ENCODE measurements at places on chromosomes 2 and 18. TPM values are rescaled to one million over a fixed set of nuclear protein-coding genes. Genes with fewer than 3 reads are reported as not detected.
A peak's percentile ranks its signal among the peaks of the same experiment; 100 is the strongest.

The DQX1 gene
- not detected for total RNA-seq

The TM4SF20 gene
- total RNA-seq = not detected

The HOXD13 gene
- total RNA-seq = not detected

The MC4R gene
- total RNA-seq = 0.45 TPM

- no peak for DNase-seq
Observed at GRCh38 chr18:30684825-30685481, 357.6 kb downstream of the DSC3 start.

DNA sequence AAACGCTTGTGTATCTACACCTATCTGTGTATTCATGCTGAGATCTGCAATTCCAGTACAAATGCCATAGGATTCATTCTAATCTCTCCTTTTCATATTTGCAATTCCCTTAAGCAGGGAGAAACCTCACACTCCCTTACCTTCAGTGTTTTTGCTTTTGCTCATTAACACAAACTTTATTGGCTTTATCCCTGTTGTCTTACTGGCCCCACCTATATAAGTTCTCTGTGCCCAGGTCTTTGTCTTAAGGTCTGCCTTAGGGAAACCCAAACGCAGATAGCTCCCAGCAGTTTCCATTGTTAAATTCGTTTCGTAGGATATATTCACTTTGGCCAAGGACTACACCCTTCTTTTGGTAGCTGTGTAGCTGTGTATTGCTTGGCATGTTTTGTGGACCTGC lies 4.0 kb upstream of the SNORC start:
- DNase-seq = no peak

DNA sequence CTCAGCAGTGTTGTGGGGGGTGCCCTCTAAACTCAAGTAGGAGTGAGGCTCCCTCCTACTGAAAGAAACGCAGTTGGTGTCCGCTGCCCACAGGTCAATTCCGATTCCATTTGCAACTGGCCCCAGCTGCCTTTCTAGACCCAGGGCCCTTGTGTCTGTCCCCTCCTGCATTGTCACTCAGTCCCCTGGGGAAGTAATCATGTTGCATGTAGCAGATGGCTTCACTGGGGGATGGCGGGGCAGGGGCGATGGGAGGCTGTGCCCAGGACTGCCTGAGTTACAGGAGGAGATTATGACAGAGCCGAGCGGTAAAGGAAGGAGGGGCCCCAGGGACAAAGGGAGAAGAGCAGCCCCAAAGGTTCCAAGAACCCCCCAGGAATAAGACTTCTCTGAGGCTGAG lies 62.5 kb upstream of the SH3RF3 start:
- DNase-seq = peak; percentile 64

The CFAP65 gene
- total RNA-seq = not detected

The STPG4 gene
- not detected for total RNA-seq

The UGT1A10 gene
- total RNA-seq = not detected

The AP1S3 gene
- total RNA-seq = 0.45 TPM

- DNase-seq = no peak
Observed at GRCh38 chr18:44123743-44124142, 556.9 kb upstream of the SETBP1 start.

GRCh38 chr2:157228946-157229345 lies 28.6 kb upstream of the GALNT5 start:
- DNase-seq = no peak

The CCDC85A gene
- 6.7 TPM for total RNA-seq

The ECEL1 gene
- total RNA-seq = 1.4 TPM

The MAB21L4 gene
- not detected for total RNA-seq

The NOSTRIN gene
- total RNA-seq = 10.9 TPM

The ELOA2 gene
- not detected for total RNA-seq

GRCh38 chr2:6623746-6624145 lies 242.0 kb downstream of the CMPK2 start:
- no peak for DNase-seq

The AFG3L2 gene
- 41.0 TPM for total RNA-seq

- no peak for DNase-seq
Observed at GRCh38 chr18:28778706-28779105, 601.8 kb upstream of the CDH2 start.

- DNase-seq = no peak
Observed at GRCh38 chr18:911486-911885, 6.8 kb downstream of the ADCYAP1 start.

The TFCP2L1 gene
- total RNA-seq = 1.6 TPM

DNA sequence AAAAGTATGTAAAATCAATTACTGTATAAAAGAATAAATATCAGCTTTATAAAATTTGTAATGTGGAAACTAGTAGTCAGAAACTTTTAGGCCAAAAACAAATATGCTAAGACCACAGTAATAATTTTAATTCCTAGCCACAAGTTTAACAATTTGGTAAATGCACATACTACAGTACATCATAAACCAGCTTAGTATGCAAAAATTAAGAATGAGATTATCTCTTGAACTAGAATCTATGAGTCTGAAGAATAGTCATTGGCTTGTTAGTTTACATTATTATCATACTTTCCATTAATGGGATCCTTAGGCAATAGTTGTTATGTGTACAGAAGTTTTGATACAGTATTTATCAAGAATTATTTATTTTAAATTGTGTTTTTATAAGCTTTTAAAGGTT lies 491.9 kb upstream of the FSIP2 start:
- DNase-seq = no peak

The LRP2 gene
- not detected for total RNA-seq

DNA sequence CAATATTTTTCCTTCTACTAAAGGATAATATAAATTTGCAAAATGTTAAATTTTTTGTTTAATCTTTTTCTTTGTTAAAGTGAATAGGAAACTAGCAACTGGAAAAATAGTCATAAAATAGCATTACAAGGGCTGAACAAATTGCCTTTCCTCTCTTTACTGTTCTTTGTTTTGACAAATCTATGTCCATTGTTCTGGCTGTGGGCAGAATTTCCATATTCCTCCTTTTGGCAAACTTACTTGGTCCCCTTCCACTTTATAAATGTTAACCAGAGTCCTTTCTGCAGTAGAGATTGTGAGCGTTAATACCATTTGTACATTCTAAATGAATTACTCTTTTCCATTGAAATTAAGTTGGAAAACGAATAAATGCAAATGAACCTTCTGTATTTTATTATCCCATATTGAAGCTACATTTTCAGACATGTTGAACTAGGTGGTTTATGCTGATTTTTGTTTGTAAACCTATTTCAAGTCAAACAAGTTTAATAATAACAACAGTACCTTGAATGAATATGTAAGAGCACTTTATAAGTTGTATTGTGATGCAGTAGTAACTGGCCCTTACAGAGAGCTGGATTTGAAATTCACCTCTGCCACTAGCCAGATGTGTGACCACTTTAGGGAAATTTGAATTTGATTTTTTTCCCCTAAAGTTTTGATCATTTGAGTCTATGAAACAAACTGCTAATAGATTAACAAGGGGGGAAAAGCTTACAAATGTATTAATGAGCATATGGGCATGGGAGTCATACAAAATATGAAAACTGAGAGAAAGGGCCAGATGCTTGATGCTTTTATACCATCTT lies 3.3 kb downstream of the RNF125 start:
- DNase-seq = no peak
